ENCODE measurements at places on chromosomes 7 and 10.
A peak's percentile ranks its signal among the peaks of the same experiment; 100 is the strongest.

- peak; percentile 15 for DNase-seq
Observed at GRCh38 chr7:90698616-90699015, 102.5 kb downstream of the CDK14 start.

DNA sequence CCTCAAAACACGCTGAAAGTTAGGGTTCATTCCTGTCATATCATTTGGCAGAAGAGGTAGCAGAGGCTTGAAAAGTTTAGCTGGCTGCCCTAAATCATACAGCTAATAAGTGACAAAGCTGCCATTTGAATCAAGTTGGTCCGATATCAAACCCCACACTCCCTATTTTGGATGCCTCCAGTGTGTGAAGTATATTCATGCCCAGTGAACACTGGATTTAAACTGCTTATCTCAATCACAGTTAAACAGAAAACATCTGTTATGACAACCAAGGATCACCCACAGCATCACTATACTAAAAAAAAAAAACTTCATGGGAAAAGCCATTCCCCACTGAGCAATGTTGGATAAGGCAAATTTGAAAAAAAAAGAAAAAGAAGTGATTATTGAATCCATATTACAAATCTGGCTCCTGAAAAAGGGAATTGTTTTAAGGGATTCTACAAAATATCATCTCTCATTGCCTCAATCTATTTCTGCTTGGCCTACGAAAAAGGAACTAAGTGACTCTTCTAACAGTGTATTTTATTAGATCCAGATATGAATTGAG lies 48.3 kb downstream of the ABCB1 start:
- no peak for DNase-seq

DNA sequence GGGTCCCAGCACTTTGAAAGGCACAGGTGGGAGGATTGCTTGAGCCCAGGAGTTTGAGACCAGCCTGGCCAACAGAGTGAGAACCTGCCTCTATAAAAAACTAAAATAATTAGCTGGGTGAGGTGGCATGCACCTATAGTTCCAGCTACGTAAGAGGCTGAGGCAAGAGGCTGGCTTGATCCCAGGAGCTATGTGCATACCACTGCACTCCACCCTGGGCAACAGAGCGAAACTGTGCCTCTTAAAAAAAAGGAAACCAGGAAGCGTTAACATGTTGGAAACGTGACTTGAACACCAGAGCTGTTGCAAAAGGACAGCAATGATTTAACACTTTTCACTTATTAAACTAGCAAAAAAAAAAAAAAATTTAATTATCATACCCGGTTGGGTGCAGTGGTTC lies 12.6 kb downstream of the BAZ1B start:
- no peak for DNase-seq

DNA sequence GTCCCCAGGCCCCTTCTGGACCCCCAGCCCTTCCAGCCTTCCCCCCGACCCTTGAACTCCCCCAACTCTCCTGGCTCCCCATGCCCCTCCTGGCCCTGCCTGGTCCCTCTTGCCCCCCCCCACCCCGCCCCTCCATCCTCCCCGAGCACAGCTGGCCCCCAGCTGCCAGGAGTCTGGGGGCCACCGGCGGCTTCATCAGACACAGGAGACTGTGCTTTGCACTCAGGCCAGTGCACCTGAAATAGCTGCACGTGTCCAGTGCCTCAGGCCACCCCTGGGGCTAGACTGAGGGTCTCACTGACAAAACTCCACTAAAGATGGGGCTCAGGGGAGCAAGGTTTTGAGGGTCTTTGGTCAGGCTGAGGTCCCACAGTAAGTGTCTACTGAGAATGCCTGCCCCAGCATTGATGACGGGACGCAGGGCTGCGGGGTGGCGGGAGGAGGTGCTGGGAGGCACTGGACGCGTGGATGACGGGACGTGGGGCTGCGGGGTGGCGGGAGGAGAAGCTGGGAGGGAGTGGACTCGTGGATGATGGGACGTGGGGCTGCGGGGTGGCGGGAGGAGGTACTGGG lies 6.5 kb downstream of the FOXL3 start:
- no peak for DNase-seq

DNA sequence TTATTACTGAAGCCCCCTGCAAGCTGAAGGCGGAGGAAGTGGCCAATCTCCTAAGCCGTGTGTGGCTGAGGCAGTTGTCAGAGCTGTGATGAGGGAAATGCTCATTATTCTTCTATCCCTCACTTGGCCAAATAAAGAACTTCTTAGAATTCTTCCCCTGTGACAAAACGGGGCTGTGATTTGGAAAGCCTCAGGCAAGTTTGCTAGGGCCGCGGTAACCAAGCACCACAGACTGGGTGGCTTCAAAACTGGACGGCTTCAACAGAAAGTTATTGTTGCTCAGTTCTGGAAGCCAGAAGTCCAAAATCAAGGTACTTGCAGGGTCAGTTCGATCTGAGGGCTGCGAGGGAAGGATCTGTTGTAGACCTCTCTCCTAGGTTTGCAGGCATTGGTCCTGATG lies 72.3 kb upstream of the STEAP1B start:
- no peak for DNase-seq

- DNase-seq: no peak
Observed at GRCh38 chr10:71187600-71187999, 24.8 kb upstream of the UNC5B start.

GRCh38 chr10:14163377-14164086 lies 167.2 kb downstream of the FRMD4A start:
- peak; percentile 64 for DNase-seq

- DNase-seq: peak; percentile 49
Observed at GRCh38 chr10:110363572-110364411, 59.1 kb upstream of the SMNDC1 start.

GRCh38 chr7:37832194-37832593 lies 16.2 kb upstream of the NME8 start:
- peak; percentile 60 for DNase-seq

GRCh38 chr10:27447540-27447939 lies 56.6 kb upstream of the RAB18 start:
- DNase-seq: no peak

DNA sequence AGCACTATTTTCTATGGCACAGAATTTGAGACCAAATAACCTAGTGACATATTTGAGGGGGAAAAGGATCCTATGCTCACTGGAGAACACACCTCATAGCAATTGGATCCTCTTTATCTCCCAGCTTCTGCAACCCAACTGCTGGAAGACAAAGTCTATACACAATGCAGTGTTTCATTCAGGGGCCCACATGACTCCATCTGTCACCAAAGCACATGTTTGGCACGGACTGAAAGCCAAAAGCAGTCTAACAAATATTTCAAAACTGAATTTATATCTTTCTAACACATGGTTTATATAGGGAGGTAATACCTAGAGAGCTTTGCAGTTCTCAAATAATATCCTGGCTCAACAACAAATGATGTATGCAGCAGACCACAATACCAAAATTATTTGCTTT lies 39.2 kb downstream of the ADAM12 start:
- DNase-seq: no peak

GRCh38 chr7:2824678-2825461 lies 19.2 kb downstream of the GNA12 start:
- peak; percentile 59 for DNase-seq

GRCh38 chr10:55310143-55310542 lies 509.1 kb upstream of the PCDH15 start:
- no peak for DNase-seq

DNA sequence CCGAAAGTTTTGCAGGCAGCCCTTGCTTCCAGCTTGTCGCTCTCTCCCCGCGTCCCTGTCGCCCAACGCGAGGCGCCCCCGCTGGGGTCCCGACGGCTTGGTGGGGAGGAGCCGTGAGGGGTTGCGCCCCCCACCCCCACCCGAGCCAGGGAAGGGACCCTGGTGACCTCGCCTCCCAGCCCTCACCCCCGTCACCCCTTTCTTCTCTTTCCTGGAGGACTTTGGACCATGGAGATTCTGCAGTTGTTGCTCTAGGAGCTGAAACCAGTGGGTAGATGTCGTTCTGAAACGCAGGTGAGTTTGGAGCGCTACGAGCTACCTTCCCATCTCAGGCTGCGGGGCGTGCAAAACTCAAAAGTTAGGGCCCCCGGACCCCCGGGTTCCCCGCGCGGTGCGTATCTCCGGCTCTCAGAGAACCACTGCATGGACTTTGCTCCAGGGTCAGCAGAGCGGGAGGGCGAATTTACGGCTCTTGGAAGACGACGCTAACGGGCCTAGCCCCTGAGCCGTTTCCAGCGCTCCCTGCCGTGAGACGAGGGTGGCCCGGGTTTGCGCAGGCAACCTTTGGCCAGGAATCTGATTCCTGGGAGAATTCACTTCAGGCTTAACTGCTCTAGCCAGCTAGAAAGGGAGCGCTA lies 684 bp upstream of the ATXN7L1 start:
- peak; percentile 86 for DNase-seq

DNA sequence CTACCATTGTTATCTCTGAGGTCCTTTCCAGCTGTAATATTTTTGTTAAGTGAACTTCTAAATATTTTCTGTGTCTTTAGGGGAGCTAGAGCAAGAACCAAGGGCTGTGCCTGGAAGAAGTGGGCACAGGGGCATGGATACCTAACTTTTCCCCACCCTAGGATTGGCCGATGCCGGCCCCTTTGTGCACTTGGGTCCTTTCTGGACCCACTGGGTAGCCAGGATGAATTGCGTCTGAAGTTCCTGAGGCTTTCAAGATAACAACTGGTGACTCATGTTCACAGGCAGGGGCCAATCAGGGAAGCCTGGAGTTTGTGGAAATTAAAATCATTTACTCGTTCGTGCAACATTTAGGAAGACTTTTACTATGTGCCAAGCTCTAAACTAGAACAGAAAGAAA lies 758 bp downstream of the DPCD start:
- no peak for DNase-seq

DNA sequence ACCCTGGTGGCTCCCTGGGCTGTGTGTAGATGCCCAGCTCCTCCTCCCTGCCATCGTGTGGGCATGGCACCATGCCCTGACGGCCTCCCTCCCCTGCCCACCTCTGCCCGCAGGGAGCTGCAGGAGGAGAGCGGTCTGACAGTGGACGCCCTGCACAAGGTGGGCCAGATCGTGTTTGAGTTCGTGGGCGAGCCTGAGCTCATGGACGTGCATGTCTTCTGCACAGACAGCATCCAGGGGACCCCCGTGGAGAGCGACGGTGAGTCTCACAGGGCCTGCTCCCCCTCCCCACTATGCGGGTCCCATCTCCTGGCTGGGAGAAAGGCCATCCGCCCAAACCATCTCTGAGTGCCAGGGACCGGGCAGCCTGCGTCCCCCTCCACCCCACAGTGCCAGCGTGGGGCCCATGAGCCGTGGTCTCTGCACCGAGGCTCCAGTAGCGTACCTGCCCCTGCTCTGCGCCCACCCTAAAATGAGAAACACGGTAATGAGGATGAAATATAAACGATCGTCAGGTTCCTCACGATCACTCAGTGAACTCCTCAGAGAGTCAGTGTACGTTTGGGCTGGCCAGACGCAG lies 7.8 kb downstream of the NUDT1 start:
- DNase-seq: no peak

GRCh38 chr10:119299531-119299930 lies 92.2 kb downstream of the GRK5 start:
- DNase-seq: peak; percentile 32

- DNase-seq: no peak
Observed at GRCh38 chr7:65444899-65445823, 71.5 kb downstream of the ZNF92 start.

DNA sequence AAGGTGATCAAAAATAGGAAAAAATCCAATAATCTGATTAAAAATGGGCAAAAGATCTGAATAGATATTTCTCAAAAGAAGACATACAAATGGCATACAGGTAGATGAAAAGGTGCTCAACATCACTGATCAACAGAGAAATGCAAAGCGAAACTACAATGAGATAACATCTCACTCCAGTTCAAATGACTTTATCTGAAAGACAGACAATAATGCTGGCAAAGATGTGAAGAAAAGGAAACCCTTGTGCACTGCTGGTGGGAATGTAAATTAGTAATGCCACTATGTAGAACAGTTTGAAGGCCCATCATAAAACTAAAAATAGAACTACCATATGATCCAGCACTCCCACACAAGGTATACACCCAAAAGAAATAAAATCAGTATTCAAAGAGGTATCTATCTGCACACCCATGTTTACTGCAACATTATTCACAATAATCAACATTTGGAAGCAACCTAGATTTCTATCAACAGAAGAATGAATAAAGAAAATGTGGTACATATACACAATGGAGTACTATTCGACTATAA lies 85.0 kb downstream of the LRRN3 start:
- peak; percentile 39 for DNase-seq

GRCh38 chr10:6162589-6163356 lies 40.0 kb upstream of the PFKFB3 start:
- peak; percentile 36 for DNase-seq

GRCh38 chr7:92177362-92177761 lies 1.6 kb downstream of the LRRD1 start:
- peak; percentile 81 for DNase-seq

DNA sequence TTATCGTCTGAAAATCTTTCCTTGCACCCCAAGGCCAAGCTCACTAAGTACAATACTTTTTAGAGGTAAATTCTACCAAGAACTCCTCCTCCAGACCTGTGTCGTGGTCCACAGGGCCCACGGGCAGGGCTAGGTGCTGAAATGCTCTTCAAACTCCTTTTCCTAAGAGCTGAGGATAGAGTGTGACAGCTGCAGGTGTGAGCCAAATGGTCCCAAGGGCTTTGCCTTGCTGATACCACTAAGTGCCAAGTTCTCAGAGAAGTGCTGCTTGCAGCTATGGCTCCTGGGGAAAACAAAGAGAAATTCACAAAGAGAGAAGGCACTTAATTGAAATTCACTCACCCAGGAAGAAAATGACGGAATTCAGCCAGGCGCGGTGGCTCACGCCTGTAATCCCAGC lies 868.9 kb upstream of the AUTS2 start:
- DNase-seq: peak; percentile 96

- no peak for DNase-seq
Observed at GRCh38 chr10:14736600-14737081, 38.1 kb downstream of the FAM107B start.
